KBM-7 (cell line): ENCODE measurements at places on chromosomes 7 and 10.
A peak's percentile ranks its signal among the peaks of the same experiment; 100 is the strongest.

DNA sequence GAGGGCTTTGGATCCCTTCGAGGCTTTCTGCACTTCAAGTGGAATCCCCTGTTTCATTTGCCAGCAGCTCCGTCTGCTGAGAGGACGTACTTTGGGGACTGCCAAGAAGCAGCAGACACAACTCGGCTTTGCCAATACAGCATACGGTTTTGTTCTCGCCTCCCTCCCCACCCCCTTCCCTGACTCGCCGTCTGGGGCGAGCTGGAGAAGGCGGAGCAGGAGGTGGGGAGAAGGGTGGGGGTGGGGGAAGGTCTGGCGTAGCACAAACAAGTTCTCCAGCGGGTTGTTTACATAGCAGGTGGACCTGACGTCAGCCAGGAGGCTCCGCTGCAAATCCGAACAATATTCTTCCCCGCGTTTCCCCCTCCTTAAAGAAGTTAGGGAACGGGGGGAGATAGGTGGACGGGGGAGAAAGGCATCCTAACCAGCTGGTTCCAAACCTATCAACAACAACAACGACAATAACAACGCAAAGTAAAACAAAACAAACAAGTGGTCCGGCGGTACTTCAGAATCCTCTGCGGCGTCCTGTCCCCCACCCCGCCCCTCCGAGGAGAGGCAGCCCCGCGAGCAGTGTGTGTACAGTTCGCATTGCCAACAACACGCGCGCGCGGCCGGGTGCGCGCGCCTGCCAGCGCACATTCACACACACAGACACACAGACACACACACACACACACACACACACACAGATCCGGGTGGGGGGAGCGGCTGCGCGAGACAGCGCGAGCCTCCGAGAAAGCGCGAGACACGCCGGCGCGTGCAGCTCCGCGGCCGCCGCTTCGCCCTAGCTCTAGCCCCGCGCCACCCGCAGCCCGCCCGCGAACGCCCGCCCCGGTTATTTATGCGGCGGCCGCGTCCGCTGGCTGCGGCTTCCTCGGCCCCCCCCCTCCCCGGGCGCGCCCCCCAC is 167.0 kb upstream of the PPP1R3A start:
- peak; percentile 94 for DNase-seq

DNA sequence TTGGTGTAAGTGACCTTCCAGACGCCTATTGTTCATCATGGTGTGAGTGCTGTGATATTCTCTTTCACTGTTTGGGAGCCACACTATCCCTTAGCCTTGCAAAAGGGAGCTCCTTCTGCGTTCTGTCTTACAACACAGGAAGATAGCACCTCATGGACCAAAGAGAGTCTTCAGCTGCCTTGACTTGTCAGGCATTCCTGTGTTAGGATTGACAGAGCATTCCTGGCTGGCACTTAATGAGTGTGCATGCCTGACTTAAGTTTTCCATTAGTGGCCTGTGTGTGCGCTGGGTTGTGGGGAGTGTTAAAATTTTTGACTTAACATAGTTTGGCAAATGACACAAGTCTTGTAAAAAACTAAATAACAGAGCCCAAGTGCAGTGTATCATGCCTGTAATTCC is 21.9 kb upstream of the MSRB2 start:
- DNase-seq = no peak

- DNase-seq = peak; percentile 1
These were observed 266.7 kb downstream of the PRKG1 start for GRCh38 chr10:51340845-51341610.

GRCh38 chr7:136063326-136063666 is 86.1 kb upstream of the MTPN start:
- DNase-seq = no peak

DNA sequence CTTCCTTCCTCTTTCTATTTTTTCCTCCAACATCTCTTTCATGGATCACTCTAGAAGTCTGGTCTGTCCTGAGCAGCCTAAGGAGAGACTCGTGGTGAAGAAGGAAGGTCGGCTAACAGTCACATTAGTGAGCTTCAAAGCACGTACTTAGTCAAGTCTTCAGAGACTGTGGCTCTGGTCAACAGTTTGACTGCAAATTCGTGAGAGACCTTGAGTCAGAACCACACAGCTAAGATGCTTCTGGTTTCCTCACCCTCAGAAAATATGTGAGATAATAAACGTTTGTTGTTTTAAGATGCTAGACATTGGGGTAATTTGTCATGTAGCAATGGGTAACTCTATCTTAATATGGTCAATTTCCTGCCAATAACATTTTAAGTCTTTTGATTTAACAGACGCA is 126.2 kb upstream of the LRRN3 start:
- no peak for DNase-seq

- no peak for DNase-seq
These were observed 73.6 kb downstream of the EMX2 start for GRCh38 chr10:117616179-117616578.
